Esophagus squamous epithelium (tissue), 5 donors: ENCODE measurements at places on chromosomes 2 and 18. TPM values are rescaled to one million over a fixed set of nuclear protein-coding genes. Genes with fewer than 3 reads are reported as not detected.

ITSN2 gene
- 69.7 TPM for total RNA-seq

DES gene
- 2,698 TPM for total RNA-seq

WDSUB1 gene
- 5.0 TPM for total RNA-seq

KCNG2 gene
- not detected for total RNA-seq

ARID5A gene
- 5.0 TPM for total RNA-seq

MEP1B gene
- not detected for total RNA-seq

AQP12B gene
- not detected for total RNA-seq

CYS1 gene
- total RNA-seq = 2.5 TPM

MYOM1 gene
- total RNA-seq = 0.64 TPM

MLPH gene
- 1.8 TPM for total RNA-seq

RTN4 gene
- 179 TPM for total RNA-seq

SCN7A gene
- total RNA-seq = 5.4 TPM

UGT1A10 gene
- total RNA-seq = 18.5 TPM

PTPRM gene
- total RNA-seq = 8.3 TPM
